ENCODE measurements at places on chromosomes 7 and 10.
A peak's percentile ranks its signal among the peaks of the same experiment; 100 is the strongest.

DNA sequence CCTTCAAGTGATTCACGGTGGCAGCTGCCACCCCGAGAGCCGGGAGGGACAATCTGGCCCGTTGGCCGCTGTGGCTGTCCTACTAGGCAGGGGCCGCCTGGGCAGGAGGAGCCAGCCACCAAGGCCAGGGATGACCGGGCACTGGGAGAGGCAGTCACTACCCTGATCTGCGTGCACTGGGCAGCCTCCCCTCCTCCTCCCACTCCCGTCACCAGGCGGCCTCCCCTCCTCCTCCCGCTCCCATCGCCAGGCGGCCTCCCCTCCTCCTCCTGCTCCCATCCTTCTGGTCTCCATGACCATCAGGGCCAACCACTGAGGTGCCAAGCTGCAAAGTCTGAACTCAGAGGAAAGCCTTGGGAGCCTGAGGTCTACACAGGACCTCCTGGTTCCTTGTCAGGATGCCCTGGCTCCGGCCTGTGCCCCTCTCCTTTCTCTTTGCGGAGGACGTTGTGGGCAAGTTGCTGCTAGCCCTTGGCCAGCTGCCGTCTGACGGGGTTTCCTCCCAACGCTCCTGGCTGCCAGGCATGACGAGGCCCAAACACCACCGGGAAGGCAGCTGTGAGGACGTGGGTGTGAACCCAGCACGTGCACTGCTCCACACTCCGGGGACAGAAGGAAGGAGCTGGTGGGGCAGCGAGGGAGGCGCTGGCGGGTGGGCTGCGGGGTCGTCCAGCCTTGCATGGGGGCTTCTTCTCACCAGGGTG lies 131.1 kb downstream of the WDR37 start:
- DNase-seq: no peak

- DNase-seq: no peak
Measured at GRCh38 chr7:143256325-143256724, 6.9 kb upstream of the GSTK1 start.

DNA sequence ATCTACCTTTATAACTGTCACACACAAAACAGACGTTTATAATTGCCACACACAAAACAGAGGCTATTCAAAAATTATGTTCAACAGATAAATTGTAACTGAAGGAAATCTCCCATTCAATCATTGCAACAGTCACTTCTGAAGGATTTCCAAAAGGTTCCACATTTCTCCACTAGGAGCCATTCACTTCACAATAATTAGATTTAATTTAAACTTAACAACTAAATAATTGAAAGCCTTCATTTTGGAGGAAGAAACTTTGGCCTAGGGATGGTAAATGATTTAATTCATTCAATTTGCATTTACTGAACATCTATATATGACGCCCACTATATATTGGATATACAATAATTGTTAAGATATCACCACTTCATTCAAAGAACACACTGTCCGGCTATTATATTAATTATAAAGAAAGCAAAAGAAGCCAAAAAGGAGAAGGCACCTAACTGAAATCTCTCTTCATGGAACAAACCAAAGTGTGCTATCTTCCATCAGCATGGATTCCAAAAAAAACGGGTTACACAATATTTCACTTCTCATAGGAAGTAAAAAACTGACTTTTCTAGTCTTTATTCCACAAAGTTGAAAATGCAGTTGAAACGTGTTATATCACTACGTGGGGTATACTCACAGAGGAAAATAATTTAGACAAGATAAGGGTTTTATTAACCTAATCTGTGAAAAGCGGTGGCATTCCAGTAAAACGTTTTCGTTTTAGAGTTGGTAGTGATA lies 1.7 kb downstream of the ATAD1 start:
- no peak for DNase-seq

DNA sequence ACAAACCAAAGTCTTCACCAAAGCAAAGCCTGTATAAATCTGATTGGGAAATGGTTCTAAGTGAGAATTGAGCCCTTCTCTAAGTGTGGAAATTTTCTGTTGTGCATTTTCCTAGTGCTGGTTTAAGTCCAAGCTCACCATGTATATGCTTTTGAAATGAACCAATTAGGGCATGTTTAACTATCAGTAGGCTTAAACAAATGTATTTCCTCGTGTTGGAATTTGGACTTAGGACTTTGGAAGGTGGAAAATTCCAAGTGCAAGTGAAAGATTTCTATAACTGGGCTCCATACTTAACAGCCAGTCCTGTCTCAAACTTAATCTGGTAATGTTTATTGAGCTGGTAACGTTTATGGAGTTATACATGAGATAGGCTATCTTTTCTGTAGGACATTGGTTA lies 28.5 kb downstream of the CCNY start:
- no peak for DNase-seq

- no peak for DNase-seq
Measured at GRCh38 chr10:30192846-30193608, 133.6 kb upstream of the JCAD start.

DNA sequence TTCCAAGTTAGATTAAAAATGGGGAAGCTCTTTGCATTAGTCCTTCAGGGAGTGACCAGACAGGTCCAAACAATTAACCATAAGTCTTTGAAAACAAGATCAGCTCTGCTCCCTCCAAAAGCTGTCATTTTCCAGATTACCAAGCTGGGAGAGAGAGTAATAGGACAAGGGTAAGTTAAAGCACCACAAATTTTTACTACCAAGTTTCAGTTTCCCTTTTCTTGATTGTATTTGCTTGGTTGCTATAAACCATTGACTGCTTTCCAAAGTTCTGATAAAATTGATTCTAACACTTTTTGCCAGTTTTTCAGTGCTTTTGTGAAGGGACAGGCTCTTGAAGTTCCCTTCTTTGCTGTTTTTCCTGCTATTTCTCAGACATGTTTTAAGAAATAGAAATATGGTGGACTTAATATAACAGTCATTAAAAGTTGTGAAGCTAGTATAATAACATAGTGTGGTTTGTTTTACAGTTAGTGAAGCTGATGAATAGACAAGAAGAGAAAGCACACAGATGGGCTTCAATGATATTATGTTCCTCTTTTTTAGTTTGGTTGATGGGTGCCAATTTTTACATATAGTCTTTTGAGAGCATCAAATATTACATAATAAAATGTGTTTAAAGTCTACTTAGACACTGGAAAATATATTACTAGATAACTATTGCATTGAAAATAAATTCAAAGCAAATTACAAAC lies 40.0 kb upstream of the ZNF365 start:
- DNase-seq: no peak

- DNase-seq: no peak
Measured at GRCh38 chr10:90075995-90076394, 374.6 kb downstream of the KIF20B start.

- no peak for DNase-seq
Measured at GRCh38 chr7:55244006-55244745, 121.0 kb upstream of the LANCL2 start.

DNA sequence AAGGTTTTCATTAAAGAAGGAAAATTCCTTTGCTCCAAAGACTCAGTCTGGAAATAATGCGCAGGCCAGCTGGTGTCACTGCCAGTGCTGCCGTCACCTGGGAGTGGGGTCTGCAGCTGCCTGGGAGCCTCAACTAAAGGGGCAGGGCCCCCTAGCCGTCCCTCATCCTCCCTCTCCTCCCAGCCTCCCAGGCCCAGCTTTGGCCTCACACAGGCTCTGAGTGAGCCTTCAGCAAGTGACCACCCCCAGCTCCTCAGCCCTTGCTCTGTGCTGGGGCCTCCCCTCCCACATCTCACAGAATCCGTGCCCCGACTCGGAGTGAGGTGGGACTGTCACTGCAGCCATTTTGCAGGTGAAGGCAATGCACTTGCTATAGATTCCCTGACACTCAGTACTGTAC lies 11.1 kb upstream of the RET start:
- DNase-seq: no peak

DNA sequence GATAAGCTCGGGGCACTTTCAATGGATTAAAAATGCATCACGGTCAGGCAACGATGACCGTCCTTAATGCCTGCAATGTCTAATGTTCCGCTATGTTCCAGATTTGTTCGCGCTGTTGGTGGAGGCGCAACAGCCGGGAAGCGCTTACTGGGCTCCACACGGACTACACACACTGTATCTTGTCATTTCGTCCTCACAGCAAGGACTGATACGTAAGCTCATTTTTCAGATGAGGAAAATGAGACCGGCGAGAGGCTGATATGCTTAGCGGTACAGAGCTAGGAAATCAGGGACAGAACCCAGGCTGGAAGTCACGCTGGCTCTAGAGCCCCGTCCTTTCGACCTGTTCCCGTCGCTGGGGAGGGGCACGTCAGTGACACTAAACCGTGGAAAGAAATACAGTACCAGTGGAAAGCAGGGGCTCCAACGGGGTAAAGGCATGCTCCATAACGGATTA lies 670 bp downstream of the TPK1 start:
- peak; percentile 44 for DNase-seq

DNA sequence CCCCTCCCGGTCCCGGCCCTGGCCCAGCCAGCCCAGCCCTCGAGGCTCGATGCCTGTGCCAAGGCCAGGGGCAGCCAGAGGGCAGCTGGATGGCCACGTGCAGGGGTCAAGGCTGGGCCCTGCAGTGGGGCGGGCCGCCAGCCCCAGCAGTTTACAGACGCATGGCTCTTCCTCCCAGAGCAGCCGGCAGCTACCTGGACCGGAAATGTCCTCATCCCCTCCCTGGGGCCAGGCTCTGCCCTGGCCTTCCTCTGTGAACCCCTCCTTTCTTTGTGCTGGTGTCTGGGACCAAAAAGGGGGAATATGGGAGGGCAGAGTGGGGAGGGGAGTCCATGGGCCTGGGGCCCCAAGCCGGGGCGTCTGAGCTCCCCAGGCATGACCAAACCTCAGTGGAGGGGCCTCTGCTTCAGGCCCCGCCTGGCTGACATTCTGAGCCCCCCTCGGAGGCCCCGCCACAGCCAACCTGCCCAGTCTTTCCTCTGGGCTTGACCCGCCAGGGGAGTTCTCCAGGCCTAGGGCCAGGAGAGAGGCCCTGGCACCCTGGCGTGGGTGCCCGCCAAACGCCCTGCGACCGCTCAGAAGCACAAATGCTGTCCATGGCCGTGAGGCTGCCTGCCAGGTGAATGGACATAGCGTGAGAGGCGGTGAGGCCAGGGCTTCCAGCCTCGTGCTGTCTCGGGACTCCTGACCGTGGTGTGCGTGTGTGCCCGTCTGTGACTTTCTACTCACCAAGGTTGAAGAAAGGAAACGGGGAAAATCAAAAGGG lies 24.7 kb upstream of the AMZ1 start:
- no peak for DNase-seq

DNA sequence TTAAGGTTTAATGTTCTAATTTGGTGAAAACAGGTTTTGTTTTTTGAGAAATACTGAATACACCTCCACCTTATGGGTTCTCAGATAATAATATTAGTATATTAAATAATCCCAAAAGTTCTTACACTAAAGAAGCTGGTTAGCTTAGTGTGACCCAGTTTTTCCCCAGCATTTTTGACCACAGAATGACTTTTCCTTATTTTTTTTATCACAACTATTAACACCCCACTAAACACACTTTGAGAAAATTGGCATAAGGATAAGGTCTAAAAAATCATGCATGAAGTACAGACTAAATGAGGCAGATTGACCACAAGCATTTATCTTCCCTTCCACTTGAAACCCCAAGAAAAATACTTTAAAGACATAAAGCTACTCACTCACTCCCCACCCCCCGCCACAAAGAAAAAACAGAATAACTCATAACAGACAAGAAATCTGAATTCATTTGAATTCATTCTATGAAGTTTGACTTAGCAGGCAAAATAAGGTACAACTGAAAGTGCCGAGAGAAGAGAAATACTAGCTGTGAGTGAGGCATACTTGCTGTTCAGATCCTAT lies 49.7 kb upstream of the WNT16 start:
- DNase-seq: no peak

- DNase-seq: no peak
Measured at GRCh38 chr7:20030915-20031362, 186.2 kb downstream of the MACC1 start.

DNA sequence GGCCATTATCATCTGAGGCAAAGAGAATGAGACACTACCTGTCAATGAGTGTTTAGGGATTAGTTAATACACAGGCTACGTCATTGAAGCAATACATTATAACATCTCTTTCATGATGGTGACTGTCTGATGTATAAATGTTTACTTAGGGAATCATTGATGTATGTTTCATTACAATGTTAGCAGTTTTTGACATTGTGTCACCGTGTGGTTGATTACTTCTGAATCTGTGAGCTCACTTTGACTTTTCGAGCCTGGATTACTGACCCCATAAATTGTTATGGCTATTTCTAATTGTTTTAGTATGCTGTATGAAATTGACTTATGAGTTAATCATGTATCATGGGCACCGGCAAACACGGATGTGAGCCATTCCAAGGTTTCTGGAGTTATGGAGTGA lies 494.0 kb downstream of the MAGI2 start:
- DNase-seq: no peak

DNA sequence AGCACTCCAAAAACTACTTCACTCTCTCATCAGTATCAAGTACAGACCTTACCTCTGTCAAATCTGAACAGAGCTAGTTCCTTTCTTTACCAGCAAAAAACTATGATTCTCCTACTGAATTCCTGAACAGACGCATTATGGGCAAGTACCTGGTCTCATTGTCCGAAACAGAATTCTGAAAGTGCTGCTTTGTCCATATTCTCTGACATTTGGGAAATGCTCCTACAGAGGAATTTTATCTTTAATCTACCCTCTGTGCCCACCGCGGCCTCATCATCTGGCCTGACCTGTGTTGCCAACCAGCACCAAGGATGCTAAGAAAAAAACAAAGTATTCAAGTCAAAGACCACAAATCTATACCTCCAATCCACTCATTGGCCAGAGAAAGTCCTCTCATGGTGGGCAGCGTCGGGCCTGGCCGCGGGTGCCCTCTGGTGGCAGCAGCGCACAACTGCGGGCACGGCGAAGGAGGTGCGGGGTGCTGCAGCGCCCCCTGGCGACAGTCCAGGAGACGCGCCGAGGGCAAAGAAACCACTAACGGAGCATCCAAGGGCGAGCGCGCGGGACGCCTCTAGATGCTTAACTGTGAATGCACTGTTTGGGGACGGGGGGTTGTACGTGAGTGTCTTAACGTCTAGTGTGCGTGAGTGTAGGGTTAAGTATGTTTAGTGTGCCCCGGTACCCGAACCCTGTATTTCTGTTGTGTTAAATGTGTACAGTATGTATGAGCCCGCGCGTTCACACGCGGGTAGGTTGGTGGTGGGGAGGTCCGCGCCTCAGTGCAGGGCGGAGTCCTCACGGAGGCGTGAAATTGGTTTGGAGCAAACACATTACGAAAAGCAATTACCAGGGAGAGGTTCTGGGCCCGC lies 5.0 kb upstream of the GBX1 start:
- peak; percentile 72 for DNase-seq

GRCh38 chr7:116511552-116512519 lies 12.3 kb downstream of the CAV2 start:
- no peak for DNase-seq

GRCh38 chr10:58266003-58266825 lies 1.5 kb downstream of the IPMK start:
- DNase-seq: peak; percentile 19
